ENCODE measurements at places on chromosomes 12 and 14.

DNA sequence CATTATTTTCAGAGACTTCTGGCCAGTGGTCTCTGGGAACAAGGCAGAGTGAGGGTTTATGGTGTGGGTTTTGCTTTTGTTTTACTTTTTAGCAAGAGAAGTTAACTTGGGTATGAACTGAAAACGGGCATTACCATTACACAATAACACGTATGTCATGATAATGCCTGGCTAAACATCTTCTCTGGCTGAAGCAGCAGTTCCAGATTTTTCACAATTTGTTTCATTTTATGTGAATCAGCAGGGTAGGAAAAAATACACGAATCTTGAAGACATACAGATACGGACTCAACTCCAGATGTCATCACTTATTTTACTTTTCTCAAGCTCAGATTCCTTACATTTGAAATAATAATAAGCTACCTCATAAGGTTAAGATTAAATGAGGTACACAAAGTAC, 2.5 kb upstream of the PCNX4 start:
- no peak for DNase-seq

DNA sequence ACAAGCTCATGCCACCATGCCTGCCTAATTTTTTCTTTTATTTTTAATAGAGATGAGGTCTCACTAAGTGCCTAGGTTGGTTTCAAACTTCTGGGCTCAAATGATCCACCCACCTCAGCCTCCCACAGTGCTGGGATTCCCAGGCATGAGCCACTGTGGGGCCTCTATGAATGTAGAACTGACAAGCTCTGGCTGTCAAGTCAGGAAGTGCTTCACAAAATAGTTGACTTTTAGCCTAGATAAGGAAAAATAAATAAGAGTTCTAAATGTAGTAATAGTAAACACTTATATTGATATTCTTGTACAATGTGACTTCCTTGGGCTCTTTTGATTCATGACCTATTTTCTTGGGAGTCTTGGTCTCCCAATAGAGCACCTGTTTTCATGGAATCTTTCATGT, 40.0 kb downstream of the RMST start:
- DNase-seq = no peak

DNA sequence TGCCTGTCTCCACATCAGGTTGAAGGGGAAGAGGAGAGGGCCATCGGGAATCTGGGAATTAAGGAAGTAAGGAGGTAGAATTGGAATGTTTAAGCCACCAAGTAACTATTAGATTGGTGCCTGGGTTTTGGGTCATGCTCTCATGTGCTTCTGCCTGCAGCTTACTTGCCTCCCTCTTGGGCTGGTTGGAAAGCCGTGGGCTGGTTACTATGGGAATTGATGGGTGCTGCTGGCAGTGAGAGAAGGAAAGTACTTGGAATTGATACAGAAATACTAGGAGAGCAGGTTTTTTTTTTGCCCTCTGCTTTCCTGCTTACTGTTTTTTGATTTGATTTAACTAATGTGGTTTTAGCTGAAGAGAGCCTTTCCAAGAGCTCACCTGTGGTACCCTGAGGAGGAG, 493.5 kb upstream of the RGS6 start:
- DNase-seq = no peak

GRCh38 chr12:92506891-92507290, 195.9 kb upstream of the PLEKHG7 start:
- no peak for DNase-seq

- no peak for DNase-seq
Observed at GRCh38 chr12:22100958-22101748, 55.1 kb downstream of the CMAS start.
